ENCODE measurements at places on chromosomes 2 and 18.

DNA sequence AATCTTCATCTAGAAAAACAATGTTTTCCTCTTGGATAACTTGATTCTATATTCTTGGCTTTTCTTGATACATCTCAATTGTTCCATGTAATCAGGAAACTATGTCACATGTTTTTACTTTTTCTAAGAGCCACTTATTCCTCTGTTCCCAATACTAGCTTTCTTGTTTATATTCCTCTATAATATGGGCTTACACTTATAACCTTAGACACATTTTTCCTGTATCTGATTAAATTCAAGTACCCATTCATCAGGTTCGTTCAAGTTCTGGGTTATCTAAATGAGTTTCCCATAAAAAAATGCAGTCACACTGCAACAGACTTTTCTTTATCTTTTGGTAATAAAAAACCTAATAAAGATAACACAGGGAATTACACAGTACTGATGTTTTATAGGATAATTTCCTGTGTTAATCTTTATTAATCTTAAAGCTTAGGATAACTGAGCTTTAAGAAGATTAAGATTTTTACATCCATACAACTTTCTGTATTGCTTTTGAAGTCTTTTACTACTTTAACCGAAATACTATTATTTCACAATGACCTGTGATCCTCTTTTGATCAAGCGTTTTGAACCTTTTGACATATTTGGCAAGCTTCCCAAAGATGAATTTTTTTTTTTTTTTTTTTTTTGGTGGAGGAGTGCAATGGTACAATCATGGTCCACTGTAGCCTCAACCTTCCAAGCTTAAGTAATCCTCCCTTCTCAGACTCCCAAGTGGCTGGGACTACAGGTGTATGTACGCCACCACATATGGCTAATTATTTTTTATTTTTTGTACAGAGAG, 44.3 kb upstream of the C2orf66 start:
- DNase-seq: no peak

GRCh38 chr2:173741759-173742158, 223.4 kb downstream of the SP3 start:
- DNase-seq: no peak

DNA sequence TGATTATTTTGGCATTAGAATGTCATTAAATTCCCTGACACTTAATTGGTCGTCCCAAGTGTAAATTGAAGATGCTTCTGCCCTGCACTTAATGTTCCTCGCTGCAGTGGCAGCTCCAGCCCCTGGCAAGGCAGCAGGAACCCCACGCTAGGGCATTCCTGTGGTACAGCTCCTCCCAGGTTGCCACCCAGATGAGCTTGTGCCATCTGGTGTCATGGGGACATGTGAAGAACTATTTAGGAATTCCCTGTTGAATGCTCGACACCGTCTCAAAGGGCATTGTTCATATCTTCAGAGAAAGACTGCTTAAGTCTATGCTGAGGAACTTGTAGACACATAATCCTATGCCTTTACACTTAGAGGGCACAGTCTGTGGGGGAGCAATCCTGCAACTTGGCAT, 38.9 kb downstream of the BCL2L11 start:
- DNase-seq: no peak

GRCh38 chr2:240230291-240230931, 90.0 kb upstream of the OTOS start:
- DNase-seq: no peak

GRCh38 chr2:56474412-56475158, 290.8 kb downstream of the CCDC85A start:
- DNase-seq: no peak

DNA sequence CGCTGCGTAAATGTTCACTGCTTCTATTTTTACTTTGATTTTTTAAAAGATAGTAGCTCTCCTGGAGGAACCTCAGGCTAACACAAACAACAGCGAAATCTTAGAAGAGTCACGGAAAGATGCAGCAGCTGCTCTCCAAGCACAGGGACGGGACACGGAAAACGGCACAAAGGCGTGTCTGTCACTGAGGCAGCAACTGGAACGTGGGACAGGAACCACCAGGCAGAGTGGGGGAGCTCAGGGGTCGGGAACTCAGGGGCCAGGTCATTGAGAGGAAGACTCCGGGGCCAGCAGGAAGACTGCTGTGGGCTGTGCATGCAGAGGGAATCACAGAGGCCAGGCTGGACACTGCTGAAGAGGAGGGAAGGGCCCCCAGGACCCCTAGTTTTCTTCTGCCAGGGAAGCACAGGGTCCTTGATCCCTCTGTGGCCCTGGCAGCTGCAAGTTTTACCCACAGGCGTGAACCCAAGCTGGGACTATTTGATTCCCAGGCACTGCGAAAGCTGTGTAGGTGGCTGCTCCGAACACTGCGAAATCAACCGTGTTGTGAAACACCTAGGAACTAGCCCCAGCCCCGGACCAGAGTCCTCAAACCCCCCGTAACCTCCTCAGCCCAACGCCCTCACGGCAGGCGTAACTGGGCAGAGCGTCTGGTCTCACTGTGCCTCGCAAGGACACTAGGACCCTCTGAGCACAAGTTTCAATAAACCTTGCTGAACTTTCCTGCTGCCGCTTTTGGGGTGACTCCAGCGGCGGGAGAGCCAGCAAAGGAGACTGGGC, 263.0 kb downstream of the EIPR1 start:
- no peak for DNase-seq

DNA sequence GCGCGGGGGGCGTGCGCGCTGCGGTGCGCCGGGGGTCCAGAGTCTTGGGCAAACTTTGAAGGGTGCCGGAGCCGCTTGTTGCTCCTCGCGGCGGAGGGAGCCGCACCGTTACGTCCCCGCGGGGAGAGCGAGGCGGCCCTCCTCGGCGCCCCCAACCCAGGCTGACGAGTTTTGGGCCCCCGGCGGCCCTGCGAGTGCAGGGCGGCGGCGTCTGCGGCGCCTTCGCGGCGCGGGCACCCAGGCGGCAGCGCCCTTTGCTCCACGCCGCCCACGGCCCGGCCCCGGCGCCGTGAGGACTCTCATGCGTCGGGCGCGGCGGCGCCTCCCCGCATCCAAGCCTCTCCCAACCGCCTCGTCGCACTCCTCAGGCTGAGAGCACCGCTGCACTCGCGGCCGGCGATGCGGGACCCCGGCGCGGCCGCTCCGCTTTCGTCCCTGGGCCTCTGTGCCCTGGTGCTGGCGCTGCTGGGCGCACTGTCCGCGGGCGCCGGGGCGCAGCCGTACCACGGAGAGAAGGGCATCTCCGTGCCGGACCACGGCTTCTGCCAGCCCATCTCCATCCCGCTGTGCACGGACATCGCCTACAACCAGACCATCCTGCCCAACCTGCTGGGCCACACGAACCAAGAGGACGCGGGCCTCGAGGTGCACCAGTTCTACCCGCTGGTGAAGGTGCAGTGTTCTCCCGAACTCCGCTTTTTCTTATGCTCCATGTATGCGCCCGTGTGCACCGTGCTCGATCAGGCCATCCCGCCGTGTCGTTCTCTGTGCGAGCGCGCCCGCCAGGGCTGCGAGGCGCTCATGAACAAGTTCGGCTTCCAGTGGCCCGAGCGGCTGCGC, 814 bp downstream of the FZD7 start:
- no peak for DNase-seq

All from stimulated activated CD8-positive, alpha-beta memory T cell treated with anti-CD3 and anti-CD28 coated beads, Interleukin-4, amount 100 ng/mL, for 1 hour (primary cell).